Activated CD4-positive, alpha-beta T cell treated with anti-CD3 and anti-CD28 coated beads, Interleukin-2, amount 50 U/mL, for 48 hours (primary cell): ENCODE measurements at places on chromosomes 11 and 22.

DNA sequence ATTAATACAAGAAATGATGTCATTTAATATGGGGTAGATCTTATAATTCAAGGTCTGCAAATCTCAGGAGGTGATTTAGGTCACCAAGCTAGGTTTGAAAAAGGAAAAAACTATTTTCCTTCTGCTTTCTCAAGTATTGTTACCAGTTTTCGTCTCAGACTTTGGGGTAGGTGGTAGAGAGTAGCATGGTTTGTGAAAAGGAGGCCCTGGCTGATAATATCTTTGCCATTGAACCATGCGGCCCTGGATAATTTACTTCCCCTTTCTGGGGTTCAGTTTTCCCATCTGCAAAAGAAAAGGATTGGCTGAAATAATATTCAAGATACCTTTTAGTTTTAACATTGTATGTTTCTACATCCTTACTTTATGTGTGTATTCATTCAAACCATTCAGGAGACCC is 92.1 kb downstream of the WNT11 start:
- DNase-seq, result no peak

DNA sequence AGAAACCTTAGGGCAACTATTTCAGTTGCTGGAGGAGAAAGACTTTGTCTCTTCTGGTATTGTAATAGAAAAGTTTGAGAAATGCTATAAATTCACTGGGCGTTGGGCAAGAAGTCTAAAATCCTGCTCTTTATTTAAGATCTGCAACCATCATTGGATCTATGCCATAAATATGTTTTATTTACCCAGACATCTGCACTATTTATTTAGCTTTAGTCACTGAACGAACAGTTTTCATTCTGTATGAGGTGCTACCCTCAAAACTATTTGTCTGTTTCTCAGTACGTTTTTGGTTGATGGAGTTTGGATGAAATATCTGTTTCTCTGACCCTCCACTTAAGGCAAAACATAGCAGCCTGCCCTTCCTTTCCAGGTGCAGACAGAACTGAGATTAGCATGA is 171.5 kb downstream of the SNX19 start:
- DNase-seq, result no peak

- DNase-seq, result no peak
Observed at GRCh38 chr22:29115682-29116288, 43.0 kb downstream of the KREMEN1 start.

DNA sequence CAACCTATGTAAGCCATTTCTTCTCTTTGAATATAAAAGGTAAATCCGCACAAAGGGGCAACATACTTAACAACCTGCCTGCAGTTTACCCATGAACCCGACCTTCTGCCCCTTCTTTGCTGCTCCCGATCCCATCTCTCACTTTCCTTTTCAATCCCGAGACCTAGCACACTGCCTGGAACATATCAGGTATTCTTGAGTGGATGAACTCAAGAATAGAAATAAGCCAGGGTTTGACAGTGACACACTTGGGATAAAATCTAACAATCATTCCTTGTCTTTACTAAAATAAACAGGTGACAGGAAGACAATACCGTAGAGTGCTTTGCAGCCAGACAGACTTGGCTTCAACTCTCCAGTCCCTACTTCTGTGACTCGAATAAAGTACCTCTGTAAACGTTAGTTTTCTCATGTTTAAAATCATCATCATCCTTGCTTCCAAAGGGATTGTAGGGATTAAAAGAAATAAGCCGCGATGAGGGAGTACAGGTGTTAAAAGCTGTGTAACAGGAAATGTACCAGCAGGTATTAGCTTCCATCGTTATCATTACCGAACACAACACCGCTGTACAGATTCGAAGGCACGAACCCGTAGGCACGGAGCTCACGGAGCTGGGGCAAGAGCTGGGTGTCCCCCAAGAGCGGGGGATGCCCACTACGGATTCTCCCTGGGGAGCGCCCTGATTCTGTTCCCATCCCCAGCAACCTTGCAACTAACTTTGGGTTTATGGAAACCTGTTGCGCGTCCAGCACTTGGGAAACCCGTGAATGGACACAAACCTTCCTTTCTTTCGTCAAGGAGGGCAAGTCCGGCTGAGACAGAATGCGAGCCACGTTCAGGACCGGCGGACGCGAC is 720 bp downstream of the UFD1 start:
- no peak for DNase-seq

GRCh38 chr11:326592-326841 is 5.9 kb upstream of the IFITM3 start:
- no peak for DNase-seq

DNA sequence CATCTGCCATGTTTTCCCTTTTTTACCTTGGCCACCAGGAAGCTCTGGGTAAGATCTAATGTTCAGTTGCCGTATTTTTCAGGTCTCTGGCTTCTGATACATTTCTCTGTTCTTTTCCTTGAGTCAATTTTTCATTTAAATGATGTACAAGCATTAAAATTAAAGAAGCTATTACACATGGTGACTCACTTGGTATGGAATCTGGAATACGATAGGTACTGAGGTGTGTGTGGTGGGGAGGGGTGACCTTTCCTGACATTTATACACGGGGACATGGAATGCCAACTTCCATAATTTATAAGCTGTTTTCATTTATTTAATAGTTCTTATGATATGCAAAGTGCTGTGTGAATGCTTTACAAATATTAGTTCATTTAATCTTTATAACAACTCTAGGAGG is 47.8 kb upstream of the ALX4 start:
- DNase-seq, result no peak

DNA sequence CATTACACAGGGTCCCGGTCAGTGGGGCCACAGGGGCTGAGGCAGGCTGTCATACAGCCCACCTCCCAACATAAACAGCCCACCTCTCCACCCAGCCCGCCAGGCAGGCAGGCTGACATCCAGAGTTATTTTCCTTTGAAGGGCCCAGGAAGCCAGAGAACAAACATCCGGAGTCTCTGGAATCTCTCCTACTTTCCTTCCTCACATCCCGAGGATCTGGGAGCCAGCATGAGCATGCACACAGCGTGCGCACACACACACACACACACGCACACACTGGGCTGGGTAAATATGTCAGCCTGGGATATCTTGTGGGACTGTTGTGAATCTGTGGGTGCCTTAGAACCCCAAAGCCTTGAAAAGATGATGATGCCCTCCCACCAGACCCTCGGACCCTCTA is 55.4 kb downstream of the PDE2A start:
- DNase-seq, result no peak
